ENCODE measurements at places on chromosomes 2 and 18.
A peak's percentile ranks its signal among the peaks of the same experiment; 100 is the strongest.

GRCh38 chr2:96201338-96201737 is 7.3 kb downstream of the STARD7 start:
- no peak for DNase-seq

DNA sequence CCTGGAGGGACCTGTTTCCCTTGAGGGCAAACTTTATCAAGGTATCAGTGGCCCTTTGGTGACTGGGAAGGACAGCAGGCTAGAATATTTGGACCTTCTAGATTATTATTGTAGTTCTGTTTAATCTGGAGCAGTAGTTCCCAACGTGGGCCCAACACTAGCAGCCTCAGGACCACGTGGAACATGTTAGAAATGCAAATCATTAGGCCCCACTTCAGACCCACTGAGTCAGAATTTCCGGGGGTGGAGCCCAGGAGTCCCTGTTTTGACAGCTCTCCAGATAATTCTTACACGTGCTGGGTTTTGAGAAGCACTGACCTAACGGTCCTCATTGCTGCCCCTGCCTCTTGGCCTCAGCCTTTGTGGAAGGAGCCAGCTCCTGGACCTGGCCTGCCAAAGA is 25.5 kb upstream of the DYNC2LI1 start:
- DNase-seq = no peak

DNA sequence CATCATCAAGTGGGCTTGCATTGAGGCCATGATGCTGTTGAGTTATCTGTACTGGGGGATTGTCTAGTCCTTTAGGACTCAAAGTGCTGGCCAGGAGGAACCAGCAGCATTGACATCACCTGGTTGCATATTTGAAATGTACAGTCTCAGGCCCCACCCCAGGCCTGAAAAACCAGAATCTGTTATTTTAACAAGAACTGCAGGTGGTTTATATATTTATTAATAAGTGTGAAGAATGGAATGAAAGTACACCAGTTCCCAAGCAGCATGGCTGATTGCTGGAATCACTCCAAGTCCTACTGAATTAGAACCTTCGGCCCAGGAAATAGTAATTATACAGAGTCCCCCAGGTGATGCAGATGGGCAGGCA is 2.8 kb downstream of the IL1F10 start:
- no peak for DNase-seq

DNA sequence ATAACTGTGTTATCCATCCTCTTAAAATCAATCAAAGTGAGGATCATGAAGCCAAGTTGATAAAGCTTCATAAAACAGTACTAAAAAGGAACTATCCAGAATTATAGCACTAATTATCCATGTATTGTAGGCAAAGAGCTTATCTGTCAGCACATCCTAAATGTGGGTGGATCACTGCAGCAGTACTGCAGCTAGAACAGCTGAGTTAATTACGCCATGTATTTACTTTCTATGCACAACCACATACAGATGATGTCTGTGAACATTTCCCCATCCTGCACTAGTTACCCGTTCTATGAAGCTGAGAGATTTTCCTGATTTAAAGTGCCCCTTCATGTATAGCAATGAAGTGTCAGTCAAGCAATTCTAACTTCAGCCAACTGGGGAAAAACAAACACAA is 96.6 kb downstream of the RAPH1 start:
- DNase-seq = no peak

GRCh38 chr18:45854036-45854586 is 28.6 kb downstream of the SIGLEC15 start:
- no peak for DNase-seq

DNA sequence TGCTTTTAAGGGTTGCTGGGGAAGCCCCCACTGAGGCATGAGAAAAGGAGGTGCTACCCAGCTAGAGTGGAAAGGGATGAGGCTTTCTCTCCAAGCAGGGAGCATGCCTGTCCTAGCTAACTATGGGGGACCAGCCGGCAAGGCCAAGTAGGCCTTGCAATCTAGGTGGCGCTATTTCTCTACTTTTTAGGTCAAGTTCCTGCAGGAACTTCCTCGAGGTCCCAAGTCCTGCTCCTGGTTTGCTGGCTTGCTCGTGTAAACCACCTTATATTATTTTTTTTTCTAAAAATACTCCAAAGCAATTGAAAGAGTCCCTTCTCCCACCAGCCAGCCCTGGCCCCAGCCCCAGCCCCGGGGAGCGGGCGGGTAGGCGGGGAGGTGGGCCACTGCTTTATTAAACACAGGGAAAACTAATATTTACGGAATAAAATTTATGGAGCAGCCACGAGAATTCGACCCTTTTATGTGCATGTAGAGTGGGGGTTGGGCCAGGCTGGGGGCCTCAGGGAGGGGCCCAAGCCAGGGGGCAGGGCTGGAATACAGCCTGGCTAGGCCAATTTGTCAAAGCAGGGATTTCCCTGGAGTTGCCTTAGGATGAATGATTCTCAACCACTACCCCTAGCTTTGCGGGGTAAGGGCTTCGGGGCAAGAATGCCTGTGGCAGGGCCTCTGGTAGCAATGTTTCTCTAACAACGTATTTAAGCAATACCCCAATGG is 12.8 kb upstream of the IHH start:
- DNase-seq = peak; percentile 62

Data from LoVo (cell line).